ENCODE measurements at places on chromosomes 2 and 18.

DNA sequence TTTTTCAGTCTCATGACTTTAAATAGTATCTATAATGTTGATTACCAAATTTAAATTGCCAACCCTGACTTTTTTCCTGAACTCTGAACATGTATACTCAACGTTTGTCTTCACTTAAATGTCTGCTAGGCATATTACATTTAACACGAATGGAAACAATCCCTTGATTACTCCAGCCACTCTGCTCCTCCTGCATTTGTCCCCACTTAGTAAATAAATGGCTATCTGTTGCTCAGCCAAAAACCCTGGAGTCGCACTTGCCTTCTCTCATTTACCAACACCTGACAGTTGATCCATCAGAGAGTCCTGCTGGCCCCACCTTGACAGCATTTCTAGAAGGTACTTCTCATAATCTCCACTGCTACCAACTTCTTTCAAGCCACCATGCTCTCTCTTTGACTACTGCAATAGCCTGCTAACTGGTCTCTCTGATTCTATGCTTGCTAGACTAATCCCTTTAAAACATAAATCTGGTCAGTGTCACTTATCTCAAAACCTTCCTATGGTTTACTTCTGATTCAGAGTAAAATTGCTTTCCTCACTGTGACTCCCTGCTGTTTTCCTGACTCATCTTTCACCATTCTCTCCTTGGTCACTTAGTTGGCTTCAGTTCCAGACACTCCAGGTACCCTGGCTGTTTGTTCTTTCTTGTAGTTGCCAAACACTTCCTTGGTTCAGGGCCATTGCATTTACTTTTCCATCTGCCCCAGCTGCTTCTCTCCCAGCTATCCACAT lies 31.9 kb downstream of the SPAG16 start:
- no peak for DNase-seq

DNA sequence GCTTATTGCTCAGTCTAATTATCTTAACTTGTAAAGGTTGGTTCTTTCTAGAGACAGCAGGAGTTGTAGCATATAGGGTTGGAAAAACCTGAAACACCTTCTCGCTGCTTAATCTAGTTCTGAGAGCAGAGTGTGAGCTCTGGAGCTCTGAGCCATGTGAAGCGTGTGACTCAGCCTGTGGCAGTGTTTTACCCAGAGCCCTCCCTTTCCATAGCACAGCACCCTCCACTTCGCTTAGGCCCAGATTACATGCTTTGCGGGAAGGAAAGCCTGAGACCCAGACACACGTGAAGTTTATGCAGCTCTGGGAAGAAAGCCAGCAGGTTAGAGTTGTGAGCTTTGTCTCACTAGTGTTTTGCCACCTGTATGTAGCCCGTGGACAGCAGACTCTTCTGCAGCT lies 74.5 kb downstream of the INPP4A start:
- no peak for DNase-seq

- DNase-seq, result no peak
These were observed 16.6 kb upstream of the B4GALT6 start for GRCh38 chr18:31700990-31701389.

DNA sequence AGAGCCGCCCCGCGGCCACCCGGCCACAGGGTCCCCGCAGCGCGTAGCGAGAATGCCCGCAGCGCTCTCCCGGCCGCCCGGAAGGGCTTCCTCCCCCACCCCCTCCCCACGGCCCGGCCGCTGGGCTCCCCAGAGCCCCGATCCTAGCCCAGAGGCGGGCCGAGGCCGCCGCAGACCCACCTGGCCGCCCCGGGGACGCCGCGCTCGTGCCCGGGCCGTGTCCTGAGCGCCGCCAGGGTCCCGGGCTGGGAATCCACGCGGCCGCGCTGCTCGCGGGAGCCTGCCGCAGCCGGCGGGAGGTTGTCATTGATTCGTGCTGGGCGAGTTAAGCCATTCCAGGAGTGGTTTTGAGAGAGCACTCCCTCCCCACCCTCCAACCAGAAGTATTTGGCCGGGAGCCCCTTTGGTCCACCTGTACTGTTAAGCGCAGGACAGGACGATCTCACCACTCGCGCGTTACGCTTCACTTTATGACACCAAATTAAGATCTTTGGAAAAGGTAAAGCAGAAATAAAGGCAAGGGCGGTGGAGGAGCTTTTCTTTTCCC lies 206.4 kb upstream of the SMAD2 start:
- DNase-seq, result peak; percentile 69

All from transverse colon (tissue), 4 donors.